ENCODE measurements at places on chromosomes 12 and 14. TPM values are rescaled to one million over a fixed set of nuclear protein-coding genes. Genes with fewer than 3 reads are reported as not detected.

The KRT6B gene
- total RNA-seq, result not detected

The RERG gene
- 4.7 TPM for total RNA-seq

The NEDD1 gene
- 15.7 TPM for total RNA-seq

The ALX1 gene
- total RNA-seq, result 0.52 TPM

The CLEC12A gene
- 0.52 TPM for total RNA-seq

The CCDC59 gene
- 22.4 TPM for total RNA-seq

The YLPM1 gene
- 49.6 TPM for total RNA-seq

The SERPINA5 gene
- 0.52 TPM for total RNA-seq

The SUSD6 gene
- total RNA-seq, result 10.4 TPM

The KLRD1 gene
- 0.52 TPM for total RNA-seq

The TDRD9 gene
- total RNA-seq, result 0.52 TPM

The CAPZA3 gene
- not detected for total RNA-seq

The GLI1 gene
- 5.2 TPM for total RNA-seq

The CLEC4C gene
- not detected for total RNA-seq

Data from skeletal muscle tissue (tissue), 5 donors.